ENCODE measurements at places on chromosomes 3 and 15. TPM values are rescaled to one million over a fixed set of nuclear protein-coding genes. Genes with fewer than 3 reads are reported as not detected.

- H3K27ac ChIP-seq, result no peak overlapping the region
- H3K4me1 ChIP-seq, result peaks cover 43% of the 10 kb centered on the region
- DNase-seq, result no peak
- no peak overlapping the region for H3K4me3 ChIP-seq
Observed at GRCh38 chr15:91911844-91912243, 58.3 kb downstream of the SLCO3A1 start.

GRCh38 chr3:148796799-148797198, 30.8 kb upstream of the CPB1 start:
- no peaks in the 10 kb centered on the region for H3K4me1 ChIP-seq
- no peaks in the 10 kb centered on the region for H3K27me3 ChIP-seq
- H3K4me3 ChIP-seq, result no peak overlapping the region
- DNase-seq, result no peak
- no peaks in the 10 kb centered on the region for H3K36me3 ChIP-seq
- no peak overlapping the region for H3K27ac ChIP-seq

DNA sequence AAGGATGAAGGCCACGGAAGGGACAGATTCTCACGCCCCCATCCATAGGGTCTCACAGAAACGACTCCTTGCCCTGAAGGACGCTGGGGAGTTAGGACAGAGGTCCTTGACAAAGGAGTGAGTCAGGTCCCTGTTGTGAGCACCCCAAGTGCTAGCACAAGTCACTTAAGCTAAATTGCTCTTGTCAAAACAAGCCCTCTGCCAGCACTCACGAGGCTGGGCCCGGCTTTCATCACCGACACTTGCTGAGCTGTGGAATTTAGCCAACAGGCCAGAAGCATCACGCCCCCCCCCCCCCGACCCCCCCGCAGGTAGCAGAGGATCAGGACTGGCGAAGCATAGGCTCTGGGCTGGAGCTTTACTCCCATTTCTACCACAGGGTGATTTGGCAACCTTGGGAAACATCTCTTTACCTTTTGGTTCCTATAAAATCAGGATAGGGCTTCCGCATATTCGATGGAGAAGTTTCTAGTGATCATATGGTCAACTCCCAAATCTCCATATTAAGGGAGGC, 75.4 kb downstream of the ADCY5 start:
- peaks cover 11% of the 10 kb centered on the region for H3K4me1 ChIP-seq
- no peak for DNase-seq
- H3K27me3 ChIP-seq, result no peaks in the 10 kb centered on the region
- no peaks in the 10 kb centered on the region for H3K36me3 ChIP-seq

DNA sequence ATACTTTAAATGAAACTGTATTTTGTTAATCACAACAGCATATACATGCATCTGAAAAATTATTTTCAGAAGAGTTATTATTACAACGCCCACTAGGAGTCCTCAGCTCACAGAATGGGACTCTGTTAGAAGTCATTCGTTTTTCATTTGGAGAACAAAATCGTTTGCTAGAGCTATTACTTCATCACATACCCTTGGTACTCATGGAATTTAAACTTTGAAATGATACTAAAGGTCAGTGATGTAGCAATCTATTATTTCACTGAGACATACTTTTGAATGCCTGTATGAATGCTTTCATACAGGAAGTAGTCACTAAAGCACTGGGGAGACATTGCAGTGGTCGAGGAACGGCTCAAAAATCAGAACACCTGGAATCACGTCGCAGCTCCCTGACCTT, 198.1 kb downstream of the MBNL1 start:
- no peaks in the 10 kb centered on the region for H3K36me3 ChIP-seq
- no peak overlapping the region for H3K4me3 ChIP-seq
- H3K4me1 ChIP-seq, result peaks cover 7% of the 10 kb centered on the region
- no peaks in the 10 kb centered on the region for H3K27me3 ChIP-seq
- H3K27ac ChIP-seq, result no peak overlapping the region
- DNase-seq, result no peak

GRCh38 chr3:100257586-100257985, 3.2 kb upstream of the TBC1D23 start:
- H3K4me3 ChIP-seq, result no peak overlapping the region
- H3K4me1 ChIP-seq, result peaks cover 45% of the 10 kb centered on the region
- H3K27ac ChIP-seq, result peak overlapping the region; percentile 40
- H3K36me3 ChIP-seq, result no peaks in the 10 kb centered on the region
- no peaks in the 10 kb centered on the region for H3K27me3 ChIP-seq

- no peak for DNase-seq
- H3K36me3 ChIP-seq, result no peaks in the 10 kb centered on the region
- no peaks in the 10 kb centered on the region for H3K27me3 ChIP-seq
- H3K27ac ChIP-seq, result peak overlapping the region; percentile 81
Observed at GRCh38 chr3:27633224-27633545, 88.9 kb downstream of the EOMES start.

GRCh38 chr3:42276141-42277132, 10.5 kb upstream of the CCK start:
- H3K36me3 ChIP-seq, result no peaks in the 10 kb centered on the region
- no peak overlapping the region for H3K27ac ChIP-seq
- no peaks in the 10 kb centered on the region for H3K27me3 ChIP-seq
- H3K4me1 ChIP-seq, result no peaks in the 10 kb centered on the region
- no peak for DNase-seq

GRCh38 chr3:45426161-45426560, 37.8 kb downstream of the LARS2 start:
- H3K27ac ChIP-seq, result no peak overlapping the region
- no peak overlapping the region for H3K4me3 ChIP-seq
- no peaks in the 10 kb centered on the region for H3K36me3 ChIP-seq
- DNase-seq, result no peak
- no peaks in the 10 kb centered on the region for H3K4me1 ChIP-seq
- no peaks in the 10 kb centered on the region for H3K27me3 ChIP-seq

DNA sequence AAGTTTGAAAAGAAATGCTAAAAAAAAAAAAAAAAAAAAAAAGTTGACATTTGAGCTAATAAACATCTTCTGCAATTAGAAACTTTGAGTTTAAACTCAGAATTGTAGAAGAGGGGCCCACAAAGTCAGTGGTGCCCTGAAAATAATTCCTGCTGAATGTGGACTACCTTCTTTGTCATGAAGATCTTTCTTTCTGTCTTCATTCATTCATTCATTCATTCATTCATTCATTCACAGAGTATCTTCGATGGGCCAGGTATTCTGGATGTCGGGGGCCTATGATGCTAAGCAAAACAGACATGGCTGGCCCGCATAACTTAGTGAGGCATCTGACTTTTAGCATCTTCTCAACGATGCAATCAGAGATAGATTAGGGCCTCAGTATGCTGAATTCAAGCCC, 24.6 kb downstream of the ETV5 start:
- no peaks in the 10 kb centered on the region for H3K4me1 ChIP-seq
- no peak overlapping the region for H3K4me3 ChIP-seq
- DNase-seq, result no peak
- no peaks in the 10 kb centered on the region for H3K27me3 ChIP-seq
- H3K27ac ChIP-seq, result no peak overlapping the region

- H3K27ac ChIP-seq, result peak overlapping the region; percentile 77
- no peaks in the 10 kb centered on the region for H3K36me3 ChIP-seq
- no peak for DNase-seq
- H3K27me3 ChIP-seq, result no peaks in the 10 kb centered on the region
- H3K4me1 ChIP-seq, result peaks cover 99% of the 10 kb centered on the region
Observed at GRCh38 chr3:46929324-46929723, 47.2 kb downstream of the CCDC12 start.

NGLY1 gene
- total RNA-seq, result 31.7 TPM

MB21D2 gene
- total RNA-seq, result 5.6 TPM

MYZAP gene
- total RNA-seq, result 15.2 TPM

SATB1 gene
- total RNA-seq, result 51.3 TPM

Measured in vagina (tissue), 2 donors.